IMR-90 (cell line): ENCODE measurements at places on chromosomes 3 and 15. TPM values are rescaled to one million over a fixed set of nuclear protein-coding genes. Genes with fewer than 3 reads are reported as not detected.

DNA sequence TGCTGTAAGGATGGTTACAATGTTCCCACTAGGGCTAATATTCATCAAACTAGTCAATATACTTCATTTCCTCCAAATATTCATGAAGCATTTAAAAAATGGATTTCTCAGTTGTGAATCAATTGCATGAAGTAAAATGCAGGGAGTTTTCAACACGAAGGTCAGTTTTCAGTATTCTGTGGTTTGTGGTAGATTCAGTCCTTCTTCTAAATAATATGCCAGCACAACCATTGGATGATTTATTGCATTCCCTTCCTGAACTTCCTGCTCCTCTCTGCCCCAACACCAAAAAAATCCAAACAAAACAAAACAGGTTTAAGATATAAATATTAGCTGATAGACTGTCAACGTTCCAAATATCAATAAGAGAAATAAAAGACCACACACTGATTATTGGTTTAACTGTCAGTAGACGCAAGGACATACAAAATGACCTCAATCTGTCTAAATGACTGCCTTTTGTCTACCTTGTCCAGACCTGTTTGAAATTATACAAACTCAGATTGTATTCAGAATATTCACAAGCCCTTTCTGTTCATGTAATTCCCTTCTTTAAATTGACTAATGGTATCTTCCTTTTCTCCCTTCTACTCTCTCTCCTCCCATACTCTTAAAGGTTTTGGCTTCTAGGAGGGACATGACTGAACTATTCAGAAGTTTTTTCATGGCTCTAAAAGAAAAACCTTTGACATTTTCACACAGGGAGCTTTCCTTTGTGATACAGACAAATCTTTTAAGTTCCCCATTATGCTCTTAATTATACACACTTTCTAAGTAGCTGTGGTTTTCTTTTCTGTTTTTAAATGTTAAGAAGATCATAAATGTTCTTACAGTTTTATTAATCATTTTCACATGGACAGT is 92.6 kb upstream of the STT3B start:
- no peak for DNase-seq

Gene CNTN3
- polyA plus RNA-seq = 2.2 and 3.5 TPM in 2 replicates

Gene ITPKA
- polyA plus RNA-seq = 1.8 and 2.2 TPM in 2 replicates

DNA sequence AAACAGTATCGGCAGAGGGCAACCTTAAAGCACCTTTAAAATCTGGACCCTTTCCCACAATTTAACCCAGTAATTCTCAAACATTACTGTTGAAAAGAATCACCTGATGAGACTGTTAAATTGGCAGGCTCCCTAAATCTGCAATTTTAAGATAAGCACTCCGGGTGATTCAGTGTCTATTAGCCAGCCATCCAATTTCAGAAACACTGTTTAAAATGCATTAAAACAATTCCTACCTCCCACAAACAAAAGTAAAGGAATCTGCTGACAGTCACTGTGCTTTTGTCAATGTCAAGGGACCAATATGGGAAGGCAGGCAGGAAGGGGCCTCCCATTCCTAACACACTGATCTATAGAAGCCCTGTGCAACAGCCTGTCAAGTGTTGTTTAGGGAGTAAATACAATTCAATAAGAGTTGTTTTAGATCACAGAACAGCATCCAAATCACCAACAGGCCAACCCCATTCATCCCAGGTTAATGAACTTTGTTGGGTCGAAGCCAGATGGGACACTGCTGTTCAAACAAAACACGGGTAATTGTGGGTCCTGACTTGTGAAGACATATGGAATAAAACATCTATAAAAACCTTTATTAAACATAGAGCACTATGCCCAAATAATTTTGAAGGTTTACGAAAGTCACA is 21.4 kb downstream of the SIAH2 start:
- DNase-seq = no peak

DNA sequence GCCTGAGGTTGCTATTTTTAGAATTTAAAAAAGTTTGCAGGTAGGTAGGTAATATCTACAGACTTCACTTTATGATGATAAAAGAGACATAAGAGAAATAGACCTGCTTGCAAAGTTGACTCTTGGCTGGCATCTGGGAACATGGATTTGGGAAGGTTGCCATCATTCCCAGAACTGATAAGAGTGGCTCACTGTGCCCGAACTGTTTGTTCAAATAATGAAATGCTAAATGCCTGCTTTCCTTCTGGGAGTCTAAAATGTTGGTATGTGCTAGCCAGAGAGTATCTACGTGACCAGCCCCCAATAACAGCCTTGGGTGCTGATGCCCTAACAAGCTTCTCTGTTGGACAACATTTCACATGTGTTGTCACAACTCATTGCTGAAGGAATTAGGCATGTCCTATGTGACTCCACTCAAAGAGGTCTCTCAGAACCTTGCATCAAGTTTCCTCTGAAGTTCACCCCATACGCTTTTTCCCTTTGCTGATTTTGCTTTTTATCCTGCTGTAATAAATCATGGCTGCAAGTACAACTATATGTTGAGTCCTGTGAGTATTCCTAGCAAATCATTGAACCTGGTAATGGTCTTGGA is 95.5 kb downstream of the FHIT start:
- DNase-seq = no peak

- no peak for DNase-seq
These were observed 31.7 kb downstream of the ATP2C1 start for GRCh38 chr3:130925628-130926027.

Gene VIPR1
- not detected in 2 replicates for polyA plus RNA-seq

DNA sequence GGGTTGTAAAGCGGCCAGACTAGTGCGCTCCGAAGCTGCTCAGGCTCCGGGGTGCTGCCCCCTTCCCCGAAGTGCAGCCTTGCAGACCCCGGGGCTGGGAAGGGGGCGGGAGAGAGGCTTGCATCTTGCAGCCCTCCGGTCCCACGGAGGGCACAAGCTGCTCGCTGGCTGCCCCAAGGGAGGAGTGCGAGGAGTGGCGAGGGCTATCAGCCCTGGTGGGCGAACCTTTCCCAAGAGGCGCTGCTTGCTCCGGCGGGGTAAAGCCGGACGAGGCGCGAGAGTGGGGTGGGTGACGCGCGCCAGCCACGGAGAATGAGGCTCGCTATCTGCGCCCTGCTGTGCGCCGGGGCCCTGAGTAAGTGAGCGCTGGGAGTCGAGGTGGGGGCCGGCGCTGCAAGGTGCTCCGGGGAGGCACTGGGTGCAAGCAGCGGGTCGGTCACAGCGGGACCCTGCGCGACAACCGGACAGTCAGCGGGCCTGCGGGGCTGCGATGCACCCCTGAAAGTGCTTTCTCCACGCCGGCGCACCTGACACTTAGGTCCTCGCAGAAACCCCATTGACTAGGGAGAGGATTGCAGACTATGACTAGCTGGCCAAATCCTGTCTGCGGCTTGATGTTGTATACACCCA is 12.7 kb upstream of the TOPBP1 start:
- no peak for DNase-seq

- DNase-seq = no peak
These were observed 51.5 kb downstream of the MYL3 start for GRCh38 chr3:46811615-46812236.

DNA sequence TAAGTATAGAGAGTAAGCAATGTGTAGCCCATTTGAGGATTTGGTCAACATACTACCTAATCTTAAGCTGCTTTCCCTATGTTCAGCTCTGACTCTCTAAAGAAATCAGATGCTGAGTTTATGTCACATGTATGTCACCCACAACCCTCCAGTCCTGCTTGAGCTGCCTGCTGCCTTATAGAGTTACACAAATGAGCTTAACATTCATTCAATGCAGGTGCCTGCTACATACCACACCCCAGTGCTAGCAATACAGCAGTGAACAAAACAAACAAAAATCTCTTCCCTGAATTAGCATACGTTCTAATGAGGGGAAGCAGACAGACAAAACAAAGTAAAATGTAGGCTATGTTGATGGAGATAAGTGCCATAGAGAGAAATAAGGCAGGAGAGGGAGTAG is 93.0 kb downstream of the HHLA2 start:
- no peak for DNase-seq

DNA sequence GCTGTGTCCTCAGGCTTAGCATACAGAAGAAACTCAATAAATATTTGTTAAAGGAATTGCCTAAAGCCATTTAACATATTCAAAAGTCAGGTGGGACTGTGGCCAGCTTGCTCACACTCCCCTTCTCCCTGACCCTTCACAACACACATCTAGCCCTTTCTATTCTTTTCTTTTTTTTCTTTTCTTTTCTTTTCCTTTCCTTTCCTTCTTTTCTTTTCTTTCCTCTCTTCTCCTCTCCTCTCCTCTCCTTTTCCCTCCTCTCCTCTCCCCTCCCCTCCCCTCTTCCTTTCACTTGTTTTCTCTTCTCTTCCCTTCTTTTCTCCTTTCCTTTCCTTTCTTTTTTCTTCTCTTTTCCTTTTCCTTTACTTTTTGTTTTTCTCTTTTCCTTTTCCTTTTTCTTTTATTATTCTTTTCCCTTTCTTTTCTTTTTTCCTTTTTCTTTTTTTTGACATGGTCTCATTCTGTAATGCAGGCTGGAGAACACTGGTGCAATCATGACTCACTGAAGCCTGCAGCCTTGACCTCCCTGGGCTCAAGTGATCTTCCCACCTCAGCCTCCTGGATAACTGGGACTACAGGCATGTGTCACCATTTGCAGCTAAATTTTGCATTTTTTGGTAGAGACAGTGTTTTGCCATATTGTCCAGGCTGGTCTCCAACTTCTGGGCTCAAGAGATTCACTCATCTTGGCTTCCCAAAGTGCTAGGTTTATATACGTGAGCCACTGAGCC is 377.8 kb downstream of the GRM7 start:
- no peak for DNase-seq

GRCh38 chr15:78177447-78177873 is 28.3 kb downstream of the IDH3A start:
- DNase-seq = no peak

- DNase-seq = no peak
These were observed 95.2 kb downstream of the RYK start for GRCh38 chr3:134155446-134155845.

GRCh38 chr3:184815046-184815930 is 3.3 kb downstream of the VPS8 start:
- DNase-seq = peak; percentile 96

Gene PLD1
- polyA plus RNA-seq = 2.6 and 3.3 TPM in 2 replicates

DNA sequence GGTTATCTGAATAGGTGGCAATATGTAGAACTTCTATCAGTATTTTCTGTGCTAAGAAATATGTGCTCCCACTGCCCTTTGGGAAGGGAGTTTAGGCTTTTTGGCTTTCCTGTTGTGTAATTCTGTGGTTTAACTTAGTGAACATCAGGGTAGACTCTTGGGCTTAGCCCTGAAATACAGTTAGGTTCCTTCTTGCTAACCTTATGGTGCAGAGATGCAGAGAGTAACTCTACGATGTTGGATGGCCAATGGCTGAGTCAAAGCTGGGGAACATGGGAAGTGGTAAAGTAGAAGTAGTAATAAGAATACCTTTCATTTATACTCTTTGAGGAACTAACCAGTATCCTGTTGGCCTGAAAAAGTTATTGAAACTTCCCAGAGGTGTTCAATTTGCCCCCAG is 80.8 kb upstream of the IL12A start:
- no peak for DNase-seq

GRCh38 chr3:122560680-122561079 is 3.4 kb downstream of the PARP9 start:
- peak; percentile 71 for DNase-seq

GRCh38 chr3:72519946-72520604 is 328.2 kb downstream of the SHQ1 start:
- DNase-seq = no peak

Gene MST1R
- polyA plus RNA-seq = 0.10 and 0.14 TPM in 2 replicates
